ENCODE measurements at places on chromosomes 3 and 15.

DNA sequence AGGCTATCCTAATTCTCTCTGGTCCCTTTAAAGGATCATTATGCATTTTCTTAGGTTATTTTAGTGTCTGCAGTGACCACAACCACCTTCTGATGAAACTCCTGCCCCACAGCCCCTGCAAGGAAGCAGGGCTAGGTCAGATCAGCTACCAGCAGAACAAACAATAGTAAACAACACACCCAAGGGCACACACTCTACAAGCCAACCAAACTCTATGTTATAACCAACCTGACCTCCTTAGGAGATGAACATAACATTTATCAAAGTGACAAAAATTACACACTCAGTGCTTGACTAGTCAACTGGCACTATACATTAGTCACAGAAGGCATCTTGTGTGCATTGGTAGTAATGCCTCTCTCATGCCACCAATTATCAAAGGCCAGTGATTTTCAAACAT is 17.3 kb downstream of the DENND6A start:
- no peak for DNase-seq

DNA sequence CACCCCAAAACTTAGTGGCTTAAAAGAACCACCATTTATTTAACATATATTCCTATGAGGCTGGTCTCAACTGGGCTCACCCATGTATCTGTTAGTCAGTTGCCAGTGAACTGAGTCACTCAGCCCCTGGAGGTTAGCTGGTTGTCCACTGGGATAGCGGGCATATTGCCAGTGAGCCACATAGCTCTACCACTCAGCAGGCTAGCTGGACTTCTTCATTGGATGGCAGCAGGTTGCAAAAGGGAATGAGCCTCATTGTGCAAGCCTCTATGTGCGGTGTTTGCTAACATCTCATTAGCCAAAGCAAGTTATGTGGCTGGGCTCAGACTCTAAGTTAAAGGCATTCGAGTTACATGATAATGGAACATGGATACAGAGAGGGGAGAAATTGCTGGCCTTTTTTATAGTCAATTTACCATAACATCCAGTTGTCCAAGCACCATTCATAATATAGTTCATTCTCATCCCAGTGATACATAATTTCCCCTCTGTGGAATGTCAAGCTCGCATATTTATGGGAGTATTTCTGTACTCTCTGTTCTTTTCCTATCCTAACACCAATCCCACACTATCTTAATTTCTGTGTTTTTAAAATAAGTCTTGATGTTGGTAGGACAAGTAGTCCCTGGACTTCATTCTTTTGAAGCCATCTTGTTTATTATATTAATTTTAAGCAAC is 8.7 kb downstream of the BTD start:
- DNase-seq: peak; percentile 85

GRCh38 chr15:89114990-89115389 is 26.7 kb downstream of the ABHD2 start:
- no peak for DNase-seq

DNA sequence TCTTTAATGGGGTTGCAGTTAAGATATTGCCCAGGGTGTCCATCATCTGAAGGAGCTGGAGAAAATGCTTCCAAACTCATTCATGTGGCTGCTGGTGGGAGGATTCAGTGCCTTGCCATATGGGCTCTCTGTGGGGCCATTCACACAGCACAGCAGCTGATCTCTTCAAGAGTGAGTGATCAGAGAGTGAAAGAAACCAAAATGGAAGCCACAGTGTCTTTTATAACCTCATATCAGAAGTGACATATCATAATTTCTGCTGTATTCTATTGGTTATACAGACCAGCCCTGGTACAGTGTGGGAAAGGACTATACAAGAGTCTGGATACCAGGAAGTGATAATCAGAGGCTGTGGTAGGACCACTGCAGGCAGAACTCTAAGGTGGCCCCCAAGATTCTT is 33.6 kb downstream of the HHLA2 start:
- DNase-seq: no peak

DNA sequence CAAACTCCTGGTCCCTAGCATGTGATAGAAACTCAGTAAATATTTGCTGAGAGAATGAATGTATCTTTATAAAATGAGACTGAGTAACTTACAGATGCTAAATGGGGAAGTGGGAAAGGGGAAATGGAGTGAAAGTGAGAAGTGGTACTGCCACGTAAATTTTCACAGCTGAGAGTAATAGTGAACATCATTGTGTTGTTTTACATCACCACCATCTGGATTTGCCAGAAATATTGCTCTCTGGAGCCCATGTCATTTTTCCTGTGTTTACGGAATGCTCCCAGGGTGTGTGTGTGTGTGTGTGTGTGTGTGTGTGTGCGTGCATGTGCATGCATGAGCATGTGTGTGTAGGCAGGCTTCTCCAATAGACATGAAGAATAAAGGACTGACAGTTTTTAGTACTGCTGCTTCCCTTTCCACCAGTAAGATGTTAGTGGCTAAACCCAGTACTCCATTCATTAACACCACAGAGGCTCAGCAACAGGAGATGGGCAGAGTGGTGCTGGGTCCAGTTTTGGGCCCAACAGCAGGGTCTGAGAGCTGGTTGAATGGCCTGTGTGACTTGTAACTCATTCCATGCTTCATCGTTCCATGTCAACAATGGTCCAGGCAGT is 57.3 kb downstream of the DIPK2A start:
- DNase-seq: no peak

GRCh38 chr15:68302729-68303128 is 25.2 kb downstream of the FEM1B start:
- no peak for DNase-seq

DNA sequence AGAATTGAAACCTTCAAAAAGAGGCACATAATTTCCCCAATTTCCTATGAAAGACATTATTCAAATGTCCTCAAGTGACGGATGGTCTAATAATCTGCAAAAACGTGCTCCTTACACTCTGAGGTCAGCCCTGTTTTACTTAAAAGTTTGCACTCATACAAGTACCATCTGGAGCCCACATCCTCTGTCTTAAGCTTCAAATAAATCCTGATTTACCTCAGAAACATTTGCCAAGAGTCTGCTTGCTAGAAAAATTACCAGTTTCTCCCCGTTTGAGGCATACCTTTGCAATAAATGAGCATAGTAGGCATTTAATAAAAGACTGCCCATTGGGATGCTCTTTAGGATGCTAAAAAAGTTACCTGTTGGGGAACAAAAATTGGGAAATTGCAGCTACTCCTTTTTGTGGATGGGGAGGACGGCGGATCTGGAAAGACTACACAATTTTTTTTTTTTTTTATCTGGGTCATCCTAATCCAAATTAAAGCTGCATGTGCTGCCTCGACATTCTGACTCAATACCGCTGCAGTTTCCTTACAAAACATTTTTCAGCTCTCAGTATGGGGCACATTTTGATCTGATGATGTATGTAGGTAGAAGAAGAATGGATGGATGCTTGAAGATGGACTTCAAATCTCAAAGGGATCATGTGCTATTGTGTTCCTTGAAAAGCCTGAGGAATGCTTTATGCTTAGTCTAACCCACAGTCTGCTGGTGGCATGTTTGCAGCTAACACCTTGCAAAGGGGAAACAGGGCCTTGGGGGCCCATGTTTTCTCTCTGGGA is 233.7 kb upstream of the ADAMTS9 start:
- no peak for DNase-seq

DNA sequence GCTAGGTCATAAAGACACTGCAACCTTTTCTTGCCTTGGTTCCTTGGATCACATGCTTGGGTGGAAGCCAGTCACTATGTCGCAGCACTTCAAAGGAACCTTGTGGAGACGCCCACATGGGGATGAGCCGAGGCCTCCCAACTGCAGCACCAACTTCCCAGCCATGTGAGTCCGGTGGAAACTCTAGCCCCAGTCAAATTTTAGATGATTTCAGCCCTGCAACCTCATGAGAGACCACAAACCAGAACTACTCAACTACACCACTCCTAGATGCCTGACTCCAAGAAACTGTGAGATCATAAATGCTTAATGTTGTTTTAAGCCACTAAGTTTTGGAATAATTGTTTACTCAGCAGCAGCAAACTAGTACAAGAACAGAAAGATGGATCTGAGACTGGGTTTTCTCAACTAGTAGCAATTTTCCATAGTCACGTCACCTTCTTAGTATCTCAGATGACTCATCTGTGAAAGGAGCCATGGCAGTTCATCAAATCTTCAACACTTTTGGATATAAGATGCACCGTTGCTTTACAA is 86.5 kb downstream of the MB21D2 start:
- no peak for DNase-seq

Data from NCI-H460 (cell line).